HAP-1 (cell line): ENCODE measurements at places on chromosomes 4 and X.
A peak's percentile ranks its signal among the peaks of the same experiment; 100 is the strongest.

DNA sequence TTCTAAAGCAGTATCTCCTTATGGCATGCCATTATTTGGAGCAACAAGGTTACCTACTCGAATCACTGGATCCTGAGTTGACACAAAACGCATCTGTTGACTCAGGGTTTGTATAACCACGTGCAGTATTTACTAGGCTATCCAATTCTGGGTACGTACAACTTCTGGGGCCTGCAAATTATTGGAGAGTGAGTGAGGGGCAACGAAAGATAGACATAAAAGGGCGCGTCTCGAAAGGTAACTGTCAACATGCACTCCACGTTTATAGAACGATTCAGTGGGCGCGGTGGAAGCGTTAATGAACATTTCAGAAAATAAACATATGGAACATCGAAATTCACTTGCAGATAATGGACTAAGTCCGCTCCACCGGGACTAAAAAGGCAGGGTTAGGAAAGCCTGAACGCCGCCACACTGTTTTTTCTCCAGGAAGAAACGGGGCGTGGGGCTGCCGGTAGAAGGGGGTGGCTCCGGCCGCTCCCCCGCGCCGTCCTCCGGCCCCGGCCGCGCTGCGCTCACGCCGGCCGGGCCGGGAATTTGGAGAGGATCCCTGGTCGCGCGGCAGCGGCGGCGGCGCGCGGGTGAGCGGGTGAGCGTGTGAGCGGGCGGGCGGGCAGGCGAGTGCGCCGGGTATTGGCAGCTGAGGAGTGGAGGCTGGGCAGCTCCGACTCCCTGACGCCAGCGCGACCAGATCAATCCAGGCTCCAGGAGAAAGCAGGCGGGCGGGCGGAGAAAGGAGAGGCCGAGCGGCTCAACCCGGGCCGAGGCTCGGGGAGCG is at the start of gene SMAD1:
Gene SMAD1 (plus strand): TSS at position 690 of the 778 bp plus-strand sequence. CDS start 32,761 bp downstream, outside the sequence.
- DNase-seq, result peak; percentile 73

DNA sequence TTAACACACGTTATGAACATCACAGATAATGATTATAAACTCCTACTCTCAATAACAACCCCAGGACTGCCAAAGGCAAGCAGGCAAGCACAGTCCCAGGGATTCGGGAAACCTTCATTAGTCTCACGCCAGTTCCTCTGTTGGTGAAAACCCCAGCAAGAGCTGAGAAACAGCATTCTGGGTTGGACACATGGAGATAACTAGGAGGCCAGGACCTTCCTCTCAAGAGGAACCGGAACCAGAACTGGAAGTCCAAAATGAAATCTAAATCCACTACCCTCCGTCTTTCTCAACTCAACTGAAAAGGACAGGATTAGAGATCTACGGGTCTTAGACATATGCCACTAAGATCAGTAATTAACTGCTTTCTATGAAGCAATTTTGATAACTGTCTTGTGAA is 3.8 kb downstream of the VEGFC start:
- DNase-seq, result no peak

- DNase-seq, result no peak
Observed at GRCh38 chr4:182862921-182863320, 54.3 kb downstream of the DCTD start.

GRCh38 chr4:110780538-110780937 is 157.7 kb upstream of the PITX2 start:
- no peak for DNase-seq
